ENCODE measurements at places on chromosomes 6 and 20. TPM values are rescaled to one million over a fixed set of nuclear protein-coding genes. Genes with fewer than 3 reads are reported as not detected.

The SLC17A1 gene
- total RNA-seq = not detected

The GFOD1 gene
- 28.7 TPM for total RNA-seq

The TFAP2B gene
- not detected for total RNA-seq

The GSTA1 gene
- 26.7 TPM for total RNA-seq

The ME1 gene
- total RNA-seq = 8.4 TPM

DNA sequence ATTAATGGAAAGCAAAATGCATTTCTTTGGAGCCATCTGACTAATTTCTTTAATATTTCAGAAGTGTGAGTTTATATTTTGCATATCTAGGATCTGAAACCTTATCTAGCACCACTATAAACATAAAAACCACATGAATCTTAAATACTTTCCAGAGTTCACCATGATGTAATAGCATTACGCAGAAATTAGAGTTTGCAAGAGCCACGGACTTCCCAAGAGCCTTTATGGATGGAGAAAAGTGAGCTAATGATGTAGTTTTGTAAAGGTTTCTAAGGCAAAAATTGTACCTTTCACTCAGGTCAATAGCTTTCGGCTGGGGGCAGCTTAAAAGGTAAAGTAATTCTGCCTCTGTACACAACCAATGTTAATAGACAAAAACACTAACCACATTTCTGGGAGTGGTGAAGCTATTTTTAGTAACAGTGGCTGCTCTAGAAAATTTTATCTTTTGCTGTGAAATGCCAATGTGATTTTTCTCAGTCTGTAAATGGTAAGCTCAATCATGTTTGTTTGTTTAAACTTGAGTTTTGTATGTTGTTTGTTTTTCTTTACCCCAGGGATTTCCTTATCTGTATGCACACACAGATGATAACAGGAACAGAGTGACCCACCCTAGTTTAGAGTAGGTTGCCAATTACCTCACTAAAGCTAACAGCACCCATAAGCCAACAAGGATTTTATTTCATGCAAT is 80.5 kb downstream of the FILIP1 start:
- peak overlapping the region; percentile 55 for H3K27ac ChIP-seq
- no peak for DNase-seq

DNA sequence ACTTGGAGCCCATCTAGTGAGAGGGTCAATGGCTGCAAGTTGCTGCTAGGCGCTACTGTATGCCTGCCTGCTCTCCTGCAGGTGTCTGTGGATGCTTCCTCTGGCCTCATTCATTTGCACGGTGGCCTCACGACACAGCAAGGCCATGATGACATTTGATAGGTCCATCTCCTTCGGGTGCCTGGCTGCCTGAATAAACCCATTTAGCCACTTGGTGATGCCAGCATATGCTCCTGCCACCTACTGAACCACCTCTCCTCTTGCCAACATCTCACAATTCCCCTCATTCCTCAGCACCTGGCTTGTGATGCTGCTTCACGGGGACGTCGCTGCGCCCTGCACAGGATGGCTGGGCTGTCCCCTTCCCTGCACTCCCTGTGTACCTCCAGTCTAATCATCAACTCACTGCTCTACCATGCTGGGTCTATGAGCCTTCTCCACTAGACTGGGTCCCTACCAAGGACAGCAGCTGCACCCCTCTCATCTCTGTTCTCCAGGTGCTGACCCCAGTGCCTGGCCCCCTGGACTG is 51.1 kb downstream of the AGPAT4 start:
- no peak overlapping the region for H3K27ac ChIP-seq
- no peaks in the 10 kb centered on the region for H3K4me1 ChIP-seq
- H3K27me3 ChIP-seq = no peaks in the 10 kb centered on the region
- H3K36me3 ChIP-seq = no peaks in the 10 kb centered on the region

- no peaks in the 10 kb centered on the region for H3K36me3 ChIP-seq
- no peaks in the 10 kb centered on the region for H3K27me3 ChIP-seq
- peak overlapping the region; percentile 66 for H3K27ac ChIP-seq
- DNase-seq = peak; percentile 85
Observed at GRCh38 chr6:21885532-21886114, 292.1 kb downstream of the SOX4 start.

- no peak overlapping the region for H3K4me3 ChIP-seq
- H3K27ac ChIP-seq = no peak overlapping the region
- no peaks in the 10 kb centered on the region for H3K4me1 ChIP-seq
- no peaks in the 10 kb centered on the region for H3K27me3 ChIP-seq
- no peaks in the 10 kb centered on the region for H3K36me3 ChIP-seq
Observed at GRCh38 chr6:107718341-107718740, 105.8 kb downstream of the SCML4 start.

DNA sequence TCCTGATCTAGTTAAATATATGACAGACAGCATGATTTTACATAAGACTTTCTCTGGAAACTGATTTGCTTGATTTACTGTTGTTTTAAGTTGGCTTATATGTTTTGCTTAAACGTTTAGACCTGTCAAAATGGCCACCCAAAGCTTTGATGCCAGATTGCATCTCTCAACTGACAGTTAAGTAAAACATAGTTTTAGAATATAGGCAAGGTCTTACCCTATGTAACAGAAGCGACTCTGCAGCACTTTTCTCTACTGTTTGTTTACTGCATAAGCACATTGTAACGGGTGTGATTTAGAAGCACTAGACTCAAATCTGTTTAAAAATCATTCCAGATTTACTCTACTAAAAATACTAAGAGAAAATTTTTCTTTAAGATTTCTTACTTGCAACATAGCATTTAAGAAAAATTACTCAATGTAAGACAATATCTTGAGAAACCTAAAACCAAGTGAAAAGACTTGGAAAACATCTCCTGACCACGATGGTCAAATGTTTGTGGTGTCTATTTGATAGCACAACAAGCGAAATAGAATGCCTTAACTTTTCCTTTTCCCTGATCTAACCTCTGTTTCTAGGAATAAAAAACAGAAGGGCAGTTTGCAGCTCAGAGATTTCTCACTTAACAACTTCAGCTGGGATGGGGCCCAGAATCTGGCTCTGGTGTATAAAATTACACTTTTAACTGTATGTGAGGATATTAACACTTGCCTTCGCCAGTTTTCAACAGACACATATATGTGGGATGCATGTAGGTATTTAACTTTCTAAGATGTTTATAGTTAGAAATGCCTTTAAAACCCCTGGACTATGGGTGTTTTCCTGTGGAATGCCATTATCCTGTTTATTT is 47.4 kb downstream of the AIG1 start:
- H3K27me3 ChIP-seq = no peaks in the 10 kb centered on the region
- H3K4me1 ChIP-seq = no peaks in the 10 kb centered on the region
- no peak overlapping the region for H3K4me3 ChIP-seq
- no peak for DNase-seq

- H3K4me1 ChIP-seq = no peaks in the 10 kb centered on the region
- H3K4me3 ChIP-seq = no peak overlapping the region
- no peak overlapping the region for H3K27ac ChIP-seq
- DNase-seq = no peak
- no peaks in the 10 kb centered on the region for H3K36me3 ChIP-seq
Observed at GRCh38 chr6:14699803-14700601, 545.9 kb upstream of the JARID2 start.

DNA sequence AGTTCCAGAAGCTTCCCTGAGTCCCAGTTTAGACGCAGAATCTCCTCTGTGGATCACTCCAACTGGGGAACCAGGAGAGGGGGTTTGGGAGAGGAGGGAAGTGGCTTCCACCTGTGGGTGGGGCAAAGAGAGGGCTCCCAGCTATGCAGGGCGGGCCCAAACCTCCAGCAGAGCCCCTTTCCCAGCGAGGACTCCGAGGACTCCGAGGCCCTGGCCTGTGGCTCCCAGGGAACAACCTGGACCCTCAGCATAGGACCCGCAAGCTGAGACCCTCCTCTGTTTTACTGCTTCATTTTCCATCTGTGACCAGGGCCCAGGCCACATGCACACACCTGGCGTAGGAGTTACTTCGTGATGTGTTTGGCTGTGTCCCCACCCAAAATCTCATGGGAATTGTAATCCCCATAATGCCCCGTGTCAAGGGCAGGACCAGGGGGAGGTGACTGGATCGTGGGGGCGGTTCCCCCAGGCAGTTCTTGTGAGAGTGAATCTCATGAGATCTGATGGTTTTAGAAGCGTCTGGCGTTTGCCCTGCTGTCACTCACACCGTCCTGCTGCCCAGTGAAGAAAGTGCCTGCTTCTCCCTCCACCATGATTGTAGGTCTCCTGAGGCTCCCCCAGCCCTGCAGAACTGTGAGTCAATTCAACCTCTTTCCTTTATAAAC is 27.9 kb downstream of the NTSR1 start:
- no peak overlapping the region for H3K27ac ChIP-seq
- no peak for DNase-seq
- no peak overlapping the region for H3K4me3 ChIP-seq
- H3K36me3 ChIP-seq = no peaks in the 10 kb centered on the region
- H3K27me3 ChIP-seq = no peaks in the 10 kb centered on the region

All from ascending aorta (tissue), 2 donors.